ENCODE measurements at places on chromosomes 16 and 17. TPM values are rescaled to one million over a fixed set of nuclear protein-coding genes. Genes with fewer than 3 reads are reported as not detected.

- H3K4me1 ChIP-seq = peaks cover 17% of the 10 kb centered on the region
- H3K36me3 ChIP-seq = no peaks in the 10 kb centered on the region
- peaks cover 17% of the 10 kb centered on the region for H3K27me3 ChIP-seq
- H3K27ac ChIP-seq = peak overlapping the region; percentile 70
- peak; percentile 78 for DNase-seq
Measured at GRCh38 chr16:57810197-57811031, 8.1 kb upstream of the KIFC3 start.

DNA sequence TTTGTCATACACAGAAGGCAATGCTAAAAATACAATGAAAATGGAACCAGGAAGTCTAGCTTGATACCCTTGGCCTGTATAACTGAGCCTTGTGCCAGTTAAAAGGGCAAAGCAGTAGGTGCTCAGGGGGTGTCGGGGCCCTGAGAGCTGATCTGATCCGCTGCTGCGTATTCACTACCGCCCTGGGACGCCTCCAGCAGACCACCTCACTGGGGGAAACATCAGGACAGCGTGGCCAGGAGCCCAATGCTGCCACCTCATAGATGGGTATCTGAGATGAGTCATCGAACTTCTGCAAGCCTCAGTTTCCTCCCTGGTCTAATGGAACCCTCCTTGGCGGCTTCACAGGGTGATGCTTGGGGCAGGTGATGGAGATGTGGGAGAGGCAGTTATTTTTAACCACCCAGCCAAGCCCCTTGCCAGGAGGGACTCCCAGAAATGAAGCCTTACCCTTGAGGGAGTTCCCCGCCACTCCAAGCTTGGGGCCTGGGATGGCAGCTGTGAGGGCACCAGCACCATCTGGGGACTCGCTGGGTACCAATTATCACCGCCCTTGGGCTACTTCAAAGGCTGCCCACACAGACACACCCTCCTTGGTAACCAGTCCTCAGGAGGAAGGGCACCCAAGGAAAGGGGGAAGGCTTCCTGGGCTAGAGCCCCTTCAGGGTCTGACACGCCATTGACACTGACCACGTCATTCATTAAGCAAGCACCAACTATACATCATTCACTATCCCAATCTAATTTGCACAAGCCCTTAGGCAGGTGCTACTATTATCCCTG, 7.8 kb downstream of the DEXI start:
- H3K4me3 ChIP-seq = no peak overlapping the region
- peaks cover 57% of the 10 kb centered on the region for H3K36me3 ChIP-seq
- H3K27me3 ChIP-seq = no peaks in the 10 kb centered on the region
- no peak for DNase-seq
- H3K4me1 ChIP-seq = peaks cover 50% of the 10 kb centered on the region

DNA sequence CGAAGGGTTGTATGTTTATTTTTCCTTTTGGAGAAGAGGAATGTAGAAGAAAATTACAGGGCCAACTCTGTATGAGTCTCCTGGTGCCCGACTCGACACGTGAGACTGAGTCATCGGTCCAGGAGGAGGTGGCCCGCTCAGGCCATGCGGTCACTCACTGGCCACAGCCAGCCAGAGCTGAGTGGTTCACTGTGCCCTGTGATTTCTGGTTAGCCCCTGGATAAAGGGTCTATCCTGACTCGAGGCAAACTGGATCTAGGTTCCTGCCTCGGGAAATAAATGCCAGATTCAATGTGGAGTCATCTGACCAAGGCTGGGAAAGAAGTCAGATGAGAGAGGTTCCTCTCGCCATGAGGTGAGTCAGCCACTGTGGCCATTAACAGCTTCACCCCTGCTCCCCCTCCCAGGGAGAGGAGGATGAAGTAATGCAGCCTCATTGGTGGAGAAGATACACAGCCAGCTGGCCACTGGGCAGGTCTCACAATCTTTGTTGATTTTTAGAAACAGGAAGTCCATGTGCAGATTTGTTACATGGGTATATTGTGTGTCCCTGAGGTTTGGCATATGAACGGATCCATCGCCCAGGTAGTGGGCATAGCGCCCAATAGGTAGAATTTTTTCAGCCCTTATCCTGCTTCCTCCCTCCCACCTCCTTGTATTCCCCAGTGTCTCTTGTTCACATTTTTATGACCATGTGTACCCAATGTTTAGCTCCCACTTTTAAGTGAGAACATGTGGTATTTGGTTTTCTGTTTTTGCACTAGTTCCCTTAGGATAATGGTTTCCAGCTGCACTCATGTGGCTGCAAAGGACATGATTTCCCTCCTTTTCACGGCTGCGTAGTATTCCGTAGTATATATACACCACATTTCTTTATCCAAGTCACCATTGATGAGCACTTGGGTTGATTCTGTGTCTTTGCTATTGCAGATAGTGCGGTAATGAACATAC, 21.7 kb upstream of the USP36 start:
- H3K4me3 ChIP-seq = no peak overlapping the region
- no peak overlapping the region for H3K27ac ChIP-seq
- H3K4me1 ChIP-seq = no peaks in the 10 kb centered on the region
- no peak for DNase-seq
- no peaks in the 10 kb centered on the region for H3K36me3 ChIP-seq

The RNF222 gene
- total RNA-seq = not detected

The CCL8 gene
- not detected for total RNA-seq

The CD300A gene
- 16.6 TPM for total RNA-seq
